ENCODE measurements at places on chromosomes 2 and 18.
A peak's percentile ranks its signal among the peaks of the same experiment; 100 is the strongest.

GRCh38 chr2:8543383-8544170 is 138.3 kb upstream of the ID2 start:
- peak; percentile 30 for DNase-seq

GRCh38 chr2:24461685-24462084 is 29.4 kb upstream of the NCOA1 start:
- DNase-seq: no peak

GRCh38 chr18:73728657-73729056 is 419.0 kb downstream of the FBXO15 start:
- no peak for DNase-seq

DNA sequence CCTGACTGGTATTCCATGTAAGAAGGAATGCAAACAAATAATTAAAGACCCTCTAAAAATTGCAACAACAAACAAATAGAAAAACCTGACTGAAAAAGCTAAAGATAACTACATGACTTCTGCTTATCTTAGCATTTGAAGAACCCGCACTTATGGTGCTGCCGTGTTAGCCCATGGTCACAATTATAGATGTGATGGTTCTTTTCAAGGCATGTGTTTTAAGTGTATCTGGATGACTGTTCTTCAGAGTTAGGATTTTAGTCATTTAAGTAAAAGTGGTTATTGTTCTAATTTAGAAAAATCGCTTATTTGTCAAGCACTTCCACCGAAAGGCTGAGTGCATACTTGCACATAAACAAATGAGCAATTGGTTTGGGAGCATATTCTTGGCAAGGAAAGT is 77.3 kb downstream of the CPS1 start:
- no peak for DNase-seq

DNA sequence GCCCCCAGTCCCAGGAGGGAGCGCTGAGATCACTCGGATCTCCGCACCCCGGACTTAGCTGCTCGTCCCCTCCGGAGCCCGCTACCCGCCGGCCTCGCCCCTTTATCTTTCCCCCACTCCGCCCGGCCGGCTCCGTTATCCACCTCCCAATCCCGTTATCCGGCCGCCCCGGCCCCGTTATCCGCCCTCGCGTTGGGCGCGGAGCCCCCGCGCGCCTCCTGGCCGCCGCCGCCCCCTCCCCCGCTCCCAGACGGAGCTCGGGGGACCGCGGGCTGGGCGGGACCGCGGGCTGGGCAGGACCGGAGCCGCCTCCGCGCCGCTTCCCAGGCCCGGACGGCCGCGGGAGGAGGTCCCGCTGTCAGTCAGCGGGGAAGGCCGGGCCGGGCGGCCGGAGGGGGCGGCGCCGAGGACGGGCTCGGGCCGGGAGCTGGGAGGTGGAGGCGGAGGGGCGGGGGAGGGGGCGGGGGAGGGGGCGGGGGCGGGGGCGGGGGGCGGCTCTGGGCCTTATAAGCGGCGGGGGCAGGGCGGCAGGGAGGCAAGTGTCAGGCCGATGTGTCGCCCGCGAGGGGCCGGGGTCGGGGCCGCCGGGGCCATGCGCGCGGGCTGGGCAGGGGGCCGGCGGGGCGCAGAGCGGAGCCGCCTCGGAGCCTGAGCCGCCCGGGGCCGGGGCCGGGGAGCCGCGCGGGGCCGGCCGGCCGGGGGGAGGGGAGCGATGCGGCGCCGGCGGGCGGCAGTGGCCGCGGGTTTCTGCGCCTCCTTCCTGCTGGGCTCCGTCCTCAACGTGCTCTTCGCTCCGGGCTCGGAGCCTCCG is at the start of gene PKDCC:
Gene PKDCC (plus strand): TSS at position 534 of the 811 bp plus-strand sequence. CDS start 179 bp downstream, at position 713.
- DNase-seq: peak; percentile 2

GRCh38 chr2:222955008-222955407 is 94.2 kb downstream of the ACSL3 start:
- no peak for DNase-seq

Measured in activated effector memory CD4-positive, alpha-beta T cell treated with Interleukin-2 at 50 U/mL for 16 hours (primary cell).